ENCODE measurements at places on chromosomes 11 and 22.

DNA sequence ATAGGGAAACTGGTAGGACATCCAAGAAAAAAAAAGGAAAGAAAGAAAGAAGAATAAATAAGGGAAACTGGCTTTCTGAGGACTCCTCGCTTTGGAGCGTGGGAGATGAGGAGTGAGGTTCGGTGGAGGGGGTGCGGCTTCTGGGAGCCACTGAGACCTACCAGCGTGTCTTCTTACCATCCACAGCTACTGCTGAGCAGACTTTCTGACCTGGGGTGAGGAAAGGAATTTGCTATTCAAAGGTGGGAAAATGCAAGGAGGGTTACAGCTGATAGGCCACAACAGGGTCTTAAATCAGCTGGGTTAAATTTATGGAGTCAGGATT, 488 bp upstream of the SELENOM start:
- no peak for DNase-seq

DNA sequence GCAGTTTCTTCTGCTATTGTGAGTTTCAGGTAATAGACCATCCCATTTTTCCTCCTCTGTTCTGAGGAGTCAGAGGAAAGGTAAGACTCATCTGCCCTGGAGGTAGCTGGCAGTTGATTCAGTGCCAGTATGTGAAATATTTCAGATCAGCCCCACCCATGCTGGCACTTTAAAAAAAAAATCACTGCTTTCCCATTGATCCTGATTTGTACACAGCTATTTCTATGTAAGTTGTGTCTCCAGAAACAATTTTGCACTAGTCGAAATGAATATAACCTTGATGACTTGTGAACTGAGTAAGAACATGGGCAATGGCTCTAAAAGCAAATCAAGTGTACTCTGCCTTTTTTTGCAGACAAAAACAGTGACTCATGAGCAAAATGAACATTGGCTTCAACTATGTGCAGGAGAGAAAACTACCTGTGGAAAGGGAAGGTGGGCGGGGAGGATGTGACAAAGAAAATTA, 82.0 kb upstream of the OR5AK2 start:
- no peak for DNase-seq

DNA sequence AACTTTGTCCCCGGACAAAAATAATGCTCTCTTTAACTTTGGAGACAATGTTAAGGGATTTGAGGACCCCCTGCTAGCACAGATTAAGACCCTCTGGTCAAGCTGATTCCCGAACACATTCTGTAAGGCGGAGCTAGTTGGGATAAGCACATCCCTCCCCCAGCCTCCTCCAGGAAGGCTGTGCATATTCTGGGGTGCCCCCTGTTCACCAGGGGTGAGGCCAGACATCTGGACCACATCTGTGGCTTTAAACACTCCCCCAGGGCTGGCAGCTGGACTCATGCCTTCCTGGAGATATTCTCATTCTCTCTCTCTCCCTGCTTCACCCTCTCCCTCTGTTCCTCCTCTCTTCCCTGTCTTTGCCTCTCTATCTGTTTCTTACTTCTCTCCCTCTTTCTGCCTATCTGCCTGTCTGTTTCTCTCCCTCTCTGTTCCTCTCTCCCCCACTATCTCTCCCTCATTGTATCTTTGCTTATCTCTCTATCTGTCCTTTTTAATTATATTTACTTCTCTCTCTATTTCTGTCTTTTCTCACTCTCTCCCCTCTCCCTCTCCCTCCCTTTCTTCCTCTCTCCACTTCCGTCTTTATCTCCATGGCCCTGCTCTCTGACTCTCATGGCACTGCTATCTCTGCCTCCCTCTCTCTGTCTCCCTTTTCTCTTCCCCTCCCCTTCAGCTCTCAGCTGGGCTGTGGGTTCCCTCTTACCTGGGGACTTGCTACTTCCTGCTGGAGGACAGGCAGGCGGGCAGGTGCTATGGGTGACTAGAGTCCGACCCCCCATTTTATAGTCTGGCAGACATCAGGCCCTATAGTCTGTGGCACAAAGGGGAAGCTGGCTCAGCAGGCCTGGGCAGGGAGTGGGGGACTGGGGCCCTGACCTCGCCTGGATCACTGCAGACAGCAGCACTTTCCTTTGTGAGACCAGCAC, at the start of gene CRYBB1:
Gene CRYBB1 (minus strand): TSS at position 757 of the 929 bp plus-strand sequence. CDS start 1,708 bp downstream, outside the sequence.
- no peak for DNase-seq

GRCh38 chr11:71995726-71996291, 2.9 kb upstream of the IL18BP start:
- no peak for DNase-seq

DNA sequence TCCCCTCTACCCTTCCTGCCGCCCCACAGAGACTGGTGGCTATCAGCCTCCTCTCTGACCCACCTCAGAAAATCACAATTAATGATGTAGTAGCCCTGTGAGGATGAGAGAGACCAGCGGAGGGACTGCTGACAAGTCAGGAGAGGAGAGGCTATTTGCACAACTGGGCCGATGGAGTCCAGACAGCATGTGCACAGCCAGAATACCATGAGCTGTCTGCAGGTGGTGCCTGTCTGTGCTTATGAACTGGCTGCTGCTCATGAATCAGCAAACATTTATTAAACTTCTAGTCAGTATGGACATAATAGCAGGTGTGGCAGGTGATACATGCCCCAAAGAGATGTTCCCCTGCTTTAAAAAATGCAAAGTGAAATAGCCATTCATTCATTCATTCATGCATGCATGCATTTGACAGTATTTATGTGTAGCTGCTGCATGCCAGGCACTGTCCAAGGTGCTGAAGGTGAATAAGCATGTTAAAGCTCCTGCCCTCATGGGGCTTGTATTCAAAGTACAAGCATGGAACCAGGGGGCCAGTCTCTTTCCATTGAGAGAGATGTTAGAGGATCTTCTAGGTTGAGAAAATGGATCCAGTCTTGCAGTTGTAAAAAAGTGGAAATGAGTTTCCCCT, 141.3 kb downstream of the GRIK4 start:
- DNase-seq = no peak

DNA sequence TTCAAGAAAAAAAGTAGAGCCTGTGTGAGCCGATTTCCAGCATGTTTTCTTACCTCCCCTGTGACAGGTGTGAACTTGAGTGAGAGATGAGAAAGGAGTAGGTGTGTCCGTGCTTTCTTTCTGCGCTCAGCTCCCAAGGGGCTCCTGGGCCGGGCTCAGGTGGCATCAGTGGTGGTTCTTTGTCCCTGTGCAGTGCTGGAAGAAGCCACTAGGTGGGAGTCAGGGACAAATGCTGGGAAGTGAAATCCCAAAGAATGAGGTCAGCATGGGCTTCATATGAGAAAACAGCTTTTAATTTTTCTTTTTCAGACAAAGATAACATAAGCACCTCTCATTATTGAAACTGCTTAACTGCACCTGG, 57.8 kb downstream of the PPFIBP2 start:
- no peak for DNase-seq

- DNase-seq = no peak
Measured at GRCh38 chr11:132240374-132240773, 870.0 kb downstream of the NTM start.

GRCh38 chr11:130945896-130946295, 29.6 kb upstream of the SNX19 start:
- no peak for DNase-seq

DNA sequence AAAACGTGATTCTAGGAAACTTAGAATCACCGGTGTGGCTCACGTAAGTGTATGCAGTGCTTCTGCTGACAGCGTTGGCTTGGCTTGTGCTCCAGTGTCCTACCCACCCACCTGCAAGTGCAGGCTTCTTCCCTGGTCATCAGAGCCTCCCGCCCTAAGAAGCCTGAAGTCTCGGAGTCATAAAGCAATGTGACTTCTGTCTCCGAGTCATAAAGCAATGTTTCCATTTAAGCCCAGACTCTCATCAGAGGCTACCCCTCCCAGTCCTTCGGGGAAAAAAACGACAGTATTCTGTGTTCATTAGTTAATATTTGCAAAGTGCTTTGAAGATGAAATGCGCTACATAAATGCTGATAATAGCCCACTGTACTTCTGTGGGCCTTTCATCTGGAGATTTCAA, 293.8 kb downstream of the OPCML start:
- DNase-seq = no peak

DNA sequence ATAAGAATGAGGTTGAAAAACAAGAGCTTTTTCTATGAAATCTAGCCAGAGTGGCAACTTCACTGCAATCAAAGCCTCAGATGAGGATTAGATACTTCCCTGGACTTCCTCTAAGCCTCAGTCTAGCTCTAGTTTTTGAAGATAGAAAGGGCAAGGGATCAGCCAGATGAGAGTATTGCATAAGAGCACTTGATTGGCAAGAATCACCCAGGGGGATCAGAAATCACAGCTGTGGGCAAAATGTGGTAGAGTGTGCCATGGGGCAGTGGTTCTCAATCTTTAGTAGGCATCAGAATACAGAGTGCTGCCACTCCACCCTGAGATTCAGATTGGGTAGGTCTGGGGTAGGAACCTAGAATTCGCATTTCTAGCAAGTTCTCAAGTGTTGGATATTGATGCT, 82.4 kb downstream of the EXT2 start:
- no peak for DNase-seq

DNA sequence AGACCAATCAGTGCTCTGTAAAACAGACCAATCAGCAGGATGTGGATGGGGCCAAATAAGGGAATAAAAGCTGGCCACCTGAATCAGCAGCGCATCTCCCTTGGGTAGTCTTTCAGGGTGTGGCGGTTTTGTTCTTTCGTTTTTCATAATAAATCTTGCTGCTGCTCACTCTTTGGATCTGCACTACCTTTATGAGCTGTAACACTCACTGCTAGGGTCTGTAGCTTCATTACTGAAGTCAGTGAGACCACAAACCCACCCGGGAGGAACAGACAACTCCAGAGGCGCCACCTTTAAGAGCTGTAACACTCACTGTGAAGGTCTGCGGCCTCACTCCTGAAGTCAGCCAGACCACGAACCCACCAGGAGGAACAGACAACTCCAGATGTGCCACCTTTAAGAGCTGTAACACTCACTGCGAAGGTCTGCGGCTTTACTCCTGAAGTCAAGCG, 175.5 kb upstream of the PDGFD start:
- no peak for DNase-seq

DNA sequence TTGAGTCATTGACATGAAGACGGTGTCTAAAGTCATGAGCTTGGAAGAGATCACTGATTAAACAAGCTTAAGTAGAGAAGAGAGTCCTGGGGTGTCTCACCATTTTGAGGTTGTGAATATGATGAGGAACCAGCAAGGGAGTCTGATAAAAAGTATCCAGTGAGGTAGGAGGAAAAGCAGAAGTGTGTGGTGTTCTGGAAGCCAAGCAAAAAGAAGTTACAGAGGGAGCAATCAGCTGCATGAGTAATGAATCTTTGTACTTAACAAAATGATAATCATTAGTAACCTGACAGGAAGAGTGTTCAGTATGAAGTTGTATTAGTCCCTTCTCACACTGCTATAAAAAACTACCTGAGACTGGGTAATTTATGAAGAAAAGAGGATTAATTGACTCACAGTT, 131.3 kb downstream of the C11orf87 start:
- no peak for DNase-seq

DNA sequence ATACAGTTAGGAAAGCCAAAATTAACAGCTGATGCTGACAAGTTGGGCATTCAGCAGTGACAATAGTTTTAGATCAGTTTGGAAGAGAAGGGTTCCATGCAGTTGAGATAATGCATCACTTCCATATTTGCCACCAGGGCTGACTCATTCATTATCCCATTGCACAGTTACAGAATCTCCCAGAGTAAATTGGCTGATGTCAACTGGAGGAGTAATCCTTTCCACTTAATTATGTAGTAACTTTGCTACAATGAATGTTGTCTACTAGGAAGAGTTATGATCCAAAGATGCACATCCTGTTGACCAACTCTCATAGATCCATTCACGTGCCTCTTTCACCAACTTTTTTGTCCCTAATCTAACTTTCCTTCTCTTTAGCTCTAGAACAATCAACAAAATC, 123.3 kb upstream of the LUZP2 start:
- DNase-seq = no peak

GRCh38 chr11:14898906-14899305, 6.9 kb upstream of the CYP2R1 start:
- DNase-seq = no peak

DNA sequence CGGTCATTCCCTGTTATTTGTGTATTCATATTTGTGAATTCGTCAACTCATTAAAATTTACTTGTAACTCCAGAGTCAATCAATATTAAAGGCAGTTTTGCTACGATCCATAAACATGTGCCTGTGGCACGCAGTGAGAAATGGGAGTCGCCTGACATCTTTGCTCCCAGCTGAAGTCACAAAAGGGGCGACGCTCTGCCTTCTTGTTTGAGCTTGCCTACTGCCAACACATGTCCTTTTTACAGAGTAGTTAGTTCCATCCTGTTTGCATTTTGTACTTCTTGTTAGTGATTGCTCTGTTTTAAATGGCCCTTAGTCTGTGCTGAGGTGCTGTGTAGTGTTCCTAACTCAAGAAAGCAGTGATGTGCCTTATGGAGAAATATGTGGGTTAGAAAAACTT, 305.3 kb downstream of the ETS1 start:
- no peak for DNase-seq

GRCh38 chr11:64008914-64009633, 22.8 kb downstream of the OTUB1 start:
- DNase-seq = no peak

DNA sequence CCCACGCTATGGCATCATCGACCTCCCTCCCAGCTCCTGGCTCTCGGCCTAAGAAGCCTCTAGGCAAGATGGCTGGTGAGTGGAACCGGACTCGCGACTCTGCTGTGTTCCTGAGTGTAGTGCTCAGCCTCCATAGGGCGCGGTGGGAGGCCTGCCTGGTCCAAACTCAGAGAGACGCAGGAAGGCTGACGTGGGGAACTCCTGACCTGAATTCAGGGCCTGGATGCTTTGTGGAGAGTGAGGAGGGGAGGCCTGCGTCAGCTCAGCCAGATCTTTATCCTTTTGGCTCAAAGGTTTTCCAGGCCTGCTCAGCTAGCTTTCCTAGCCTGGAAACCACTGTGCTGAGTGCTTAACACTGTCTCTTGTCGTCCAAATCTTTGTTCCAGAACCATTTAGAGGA, 8.0 kb downstream of the TIRAP start:
- no peak for DNase-seq

DNA sequence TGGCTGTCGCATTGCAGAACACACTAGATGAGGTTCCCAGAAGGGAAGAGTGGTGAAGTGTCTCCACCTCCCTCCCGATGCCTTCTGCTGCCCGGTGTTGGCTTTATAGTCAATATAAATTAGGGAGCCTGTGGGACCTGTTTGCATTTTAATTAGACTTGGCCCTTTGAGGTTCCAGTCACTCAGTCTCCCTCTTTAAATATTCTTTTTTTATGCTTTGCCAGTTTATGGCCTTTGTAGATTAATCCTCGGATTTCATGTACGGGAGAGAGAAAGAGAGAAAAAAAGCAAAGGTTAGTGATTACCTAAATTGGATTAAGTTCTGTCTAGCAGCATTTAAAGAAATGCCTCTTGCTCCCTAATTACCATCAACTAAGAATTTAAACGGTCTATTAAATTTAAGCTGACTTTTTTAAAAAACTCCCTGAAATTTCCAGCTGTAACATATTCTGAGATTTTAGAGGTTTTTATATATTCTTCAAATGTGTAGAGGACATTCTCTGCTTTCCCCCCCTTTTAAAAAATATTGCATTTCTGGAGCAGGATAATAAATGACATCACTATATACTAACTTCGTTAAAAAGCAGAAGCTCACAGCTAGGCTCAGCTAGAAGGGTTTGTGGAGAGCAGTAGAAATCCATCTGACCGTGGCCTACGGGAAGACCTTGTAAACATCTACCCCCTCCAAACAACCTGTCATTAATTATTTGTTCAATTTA, 84.4 kb downstream of the PRR5L start:
- DNase-seq = no peak

Measured in T-helper 22 cell (primary cell).